ENCODE measurements at places on chromosomes 11 and 22.

DNA sequence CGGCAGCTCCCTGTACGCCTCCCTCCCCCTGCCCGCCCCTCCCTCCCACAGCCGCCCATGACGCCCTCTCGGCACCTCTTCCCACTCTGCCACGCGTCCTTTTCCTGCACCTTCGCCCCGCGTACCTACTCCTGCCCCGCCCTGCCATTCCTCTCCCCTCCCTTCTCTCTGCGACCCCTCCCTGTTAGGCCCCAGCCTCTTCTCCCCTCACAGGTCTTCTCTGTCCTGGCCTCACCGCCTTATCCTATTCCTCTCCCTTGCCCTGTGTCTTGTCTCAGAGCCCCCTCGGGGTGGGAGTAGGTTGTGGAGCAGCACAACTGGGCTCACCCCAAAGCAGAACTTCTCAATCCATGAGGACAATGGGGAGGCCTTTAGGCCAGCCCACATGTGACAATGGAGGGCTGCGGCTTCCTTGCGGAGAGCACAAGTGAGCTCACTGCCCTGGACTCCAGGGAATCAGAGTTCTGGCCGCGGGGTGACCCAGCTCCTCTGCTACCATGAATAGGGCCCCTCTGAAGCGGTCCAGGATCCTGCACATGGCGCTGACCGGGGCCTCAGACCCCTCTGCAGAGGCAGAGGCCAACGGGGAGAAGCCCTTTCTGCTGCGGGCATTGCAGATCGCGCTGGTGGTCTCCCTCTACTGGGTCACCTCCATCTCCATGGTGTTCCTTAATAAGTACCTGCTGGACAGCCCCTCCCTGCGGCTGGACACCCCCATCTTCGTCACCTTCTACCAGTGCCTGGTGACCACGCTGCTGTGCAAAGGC, 539 bp downstream of the SLC35C1 start:
- no peak for DNase-seq

DNA sequence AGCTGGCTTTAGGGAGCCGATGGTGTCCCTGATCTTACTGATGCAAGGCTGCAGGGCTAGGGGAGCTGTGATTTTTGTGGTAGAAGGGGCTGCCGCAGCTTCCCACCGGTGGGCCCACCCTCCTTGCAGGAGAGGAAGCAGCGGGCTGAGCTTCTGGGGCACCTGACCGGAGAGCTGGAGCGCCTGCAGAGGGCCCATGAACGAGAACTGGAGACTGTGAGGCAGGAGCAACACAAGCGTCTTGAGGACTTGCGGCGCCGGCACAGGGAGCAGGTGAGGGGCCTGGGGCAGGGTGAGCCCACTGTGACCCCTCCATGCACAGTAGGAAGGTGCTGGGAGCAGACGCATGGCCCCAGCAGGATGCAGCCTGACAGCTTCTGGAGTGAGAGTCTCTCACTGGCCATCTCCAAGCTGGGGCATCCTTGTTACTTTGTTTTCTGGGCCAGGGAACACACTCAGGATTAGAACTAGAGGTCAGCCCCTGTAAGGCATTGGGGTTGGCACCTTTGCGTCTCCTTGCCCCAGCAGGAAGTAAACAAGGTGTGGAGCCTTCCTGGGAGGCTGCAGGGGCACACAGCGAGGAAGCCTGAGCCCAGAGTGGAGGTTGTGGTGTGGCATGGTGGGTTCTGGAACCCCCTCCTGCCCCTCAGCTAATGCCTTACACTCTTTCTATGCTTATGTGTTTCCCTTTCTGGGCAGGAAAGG, 66.7 kb downstream of the CEP164 start:
- DNase-seq: no peak

- no peak for DNase-seq
Observed at GRCh38 chr11:6621711-6622211, 2.5 kb upstream of the TPP1 start.

GRCh38 chr22:46948411-46949144, 186.1 kb downstream of the TBC1D22A start:
- DNase-seq: no peak

- DNase-seq: no peak
Observed at GRCh38 chr11:46827995-46828394, 18.1 kb downstream of the CKAP5 start.

DNA sequence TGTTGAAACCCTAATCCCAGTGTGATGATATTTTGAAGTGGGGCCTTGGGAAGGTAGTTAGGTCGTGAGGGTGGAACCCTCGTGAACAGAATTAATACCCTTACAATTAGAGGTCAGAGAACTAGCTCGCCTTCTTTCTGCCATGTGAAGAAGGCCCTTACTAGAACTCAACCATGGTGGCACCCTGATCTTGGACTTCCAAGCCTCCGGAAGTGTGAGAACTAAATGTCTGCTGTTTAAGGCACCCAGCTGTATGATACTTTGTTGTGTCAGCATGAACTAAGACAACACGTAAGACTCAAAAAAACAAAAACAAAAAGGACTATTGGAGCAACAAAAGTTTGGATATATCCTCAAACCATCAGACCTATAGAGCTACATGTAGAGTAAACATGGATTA, 52.0 kb downstream of the TMEM123 start:
- no peak for DNase-seq

DNA sequence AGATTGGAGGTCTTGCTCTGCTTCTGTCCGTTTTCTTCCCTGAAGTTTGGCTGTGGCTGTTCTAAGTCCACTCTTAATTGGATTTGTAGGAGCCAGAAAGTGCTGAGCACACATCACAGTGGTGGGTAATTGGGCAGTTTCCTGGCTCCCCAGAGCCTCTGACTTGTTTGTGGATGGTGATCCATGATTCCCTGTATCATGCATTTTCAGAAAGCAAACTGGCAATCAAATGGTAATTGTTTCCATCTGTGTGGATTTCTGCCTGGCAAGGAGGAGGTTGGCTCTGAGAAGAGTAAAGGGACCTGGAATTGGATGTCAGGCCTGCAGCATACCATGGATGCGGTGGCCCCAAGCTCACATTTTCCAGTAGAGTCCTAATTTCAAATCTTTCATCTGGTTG, 49.5 kb downstream of the PPFIBP2 start:
- DNase-seq: no peak

- no peak for DNase-seq
Observed at GRCh38 chr11:119583585-119583984, 145.4 kb downstream of the NECTIN1 start.

- DNase-seq: no peak
Observed at GRCh38 chr11:131350872-131351271, 19.5 kb upstream of the NTM start.

GRCh38 chr11:126459691-126460281, 104.3 kb downstream of the ST3GAL4 start:
- no peak for DNase-seq

DNA sequence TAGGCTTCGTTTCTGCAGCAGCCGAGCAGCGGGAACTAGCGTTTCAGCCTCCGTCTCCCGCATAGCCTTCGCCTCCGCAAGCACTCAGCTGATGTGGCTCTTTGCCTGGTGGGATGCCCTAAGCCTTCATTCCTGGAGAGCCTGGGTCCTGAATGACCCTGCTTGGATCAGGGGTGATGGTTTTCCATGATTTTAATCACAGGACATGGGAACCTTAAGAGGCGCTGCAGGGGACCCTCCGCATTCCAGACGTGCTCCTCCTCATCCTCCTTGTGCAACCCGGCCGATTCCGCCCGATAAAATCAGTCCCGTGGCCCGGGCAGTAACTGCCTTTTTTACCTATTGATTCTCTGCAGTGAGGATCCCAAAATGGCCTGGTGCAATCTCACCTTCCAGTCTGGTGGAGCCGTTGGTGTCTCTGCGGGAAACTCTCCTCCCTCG, 8.2 kb downstream of the C11orf21 start:
- DNase-seq: no peak

DNA sequence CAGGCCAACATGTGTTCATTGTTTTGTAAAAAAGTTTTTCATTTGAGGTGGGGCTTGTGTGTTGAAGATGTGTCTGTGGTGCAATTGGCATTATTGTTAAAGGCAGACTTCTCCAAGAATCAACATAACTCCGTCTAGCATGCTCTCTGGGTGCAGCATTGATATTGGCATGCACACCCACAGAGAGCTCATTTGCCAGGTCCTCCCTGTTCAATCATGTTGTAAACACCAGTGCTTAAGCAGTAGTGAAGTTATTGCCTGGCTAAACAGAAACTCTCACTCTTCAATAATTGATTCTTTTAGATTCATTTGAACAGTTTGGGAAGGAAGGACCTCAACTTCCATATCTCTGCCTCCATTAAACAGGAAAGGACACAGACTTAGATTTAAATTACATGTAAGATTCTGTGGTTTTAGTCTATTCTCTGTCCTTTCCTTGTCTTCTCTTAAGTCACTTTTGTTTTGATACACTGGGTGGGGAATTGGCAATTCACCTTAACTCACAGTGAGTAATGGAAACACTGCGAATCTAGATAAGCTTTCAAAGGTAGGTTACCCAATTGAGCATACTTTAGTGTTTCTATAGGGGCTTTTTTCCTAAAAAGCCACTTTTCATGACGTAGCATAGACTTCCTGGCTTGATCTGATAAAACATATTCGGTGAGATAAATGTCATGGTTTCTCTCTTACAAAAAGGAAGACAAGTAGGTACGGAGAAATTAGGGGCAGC, 30.8 kb upstream of the EXPH5 start:
- DNase-seq: no peak

DNA sequence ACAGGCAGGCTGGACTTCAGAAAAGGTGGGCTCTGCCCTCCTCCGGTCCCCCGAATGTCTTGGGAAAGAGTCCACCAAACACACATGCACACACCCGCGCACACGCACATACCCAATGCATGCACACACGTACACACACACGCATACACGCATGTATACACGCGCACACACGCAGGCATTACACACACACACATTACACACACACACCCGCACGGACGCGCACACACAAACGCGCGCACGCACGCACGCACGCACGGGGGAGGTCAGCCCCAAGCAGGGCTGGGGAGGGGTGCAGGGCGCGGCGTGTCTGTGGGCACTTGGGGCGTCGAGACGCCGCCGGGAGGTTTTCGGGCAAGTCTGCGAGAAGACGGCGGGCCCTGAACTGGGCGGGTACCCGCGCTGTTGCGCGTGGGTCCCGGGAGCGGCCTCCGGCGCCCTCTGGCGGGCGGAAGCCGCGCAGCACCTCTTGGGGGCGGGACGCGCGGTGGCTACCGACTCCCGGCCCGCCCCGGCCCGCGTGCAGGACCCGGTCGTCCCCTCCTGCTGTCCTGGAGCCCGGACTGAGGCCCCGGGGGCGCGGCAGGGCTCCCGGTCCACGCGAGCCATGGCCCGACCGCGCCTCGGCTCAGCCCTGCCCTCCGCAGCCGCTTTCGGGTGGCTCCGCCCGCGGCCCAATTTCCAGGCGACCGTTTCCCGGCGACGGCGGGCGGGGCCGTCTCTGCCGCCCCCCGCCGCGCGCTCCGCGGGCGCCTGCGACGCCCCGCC, 3.6 kb downstream of the SEPTIN5 start:
- DNase-seq: peak; percentile 88
